ENCODE measurements at places on chromosomes 1 and 21.

DNA sequence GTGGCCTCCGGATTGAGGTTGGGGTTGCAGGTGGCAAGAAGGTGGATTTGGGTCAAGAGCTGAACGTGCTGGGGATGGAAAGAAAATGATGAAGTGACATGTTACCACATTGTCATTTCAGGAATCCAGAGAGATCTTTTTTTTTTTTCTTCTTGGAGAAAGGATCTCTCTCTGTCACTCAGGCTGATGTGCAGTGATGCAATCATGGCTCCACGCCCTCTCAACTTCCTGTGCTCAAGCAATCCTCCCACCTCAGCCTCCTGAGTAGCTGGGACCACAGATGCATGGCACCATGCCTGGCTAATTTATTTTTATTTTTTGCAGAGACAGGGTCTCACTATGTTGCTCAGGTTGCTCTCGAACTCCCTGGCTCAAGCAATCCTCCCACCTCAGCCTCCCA lies 80.6 kb downstream of the GON4L start:
- DNase-seq: no peak

- DNase-seq: no peak
These were observed 9.0 kb downstream of the COL18A1 start for GRCh38 chr21:45413922-45414321.

DNA sequence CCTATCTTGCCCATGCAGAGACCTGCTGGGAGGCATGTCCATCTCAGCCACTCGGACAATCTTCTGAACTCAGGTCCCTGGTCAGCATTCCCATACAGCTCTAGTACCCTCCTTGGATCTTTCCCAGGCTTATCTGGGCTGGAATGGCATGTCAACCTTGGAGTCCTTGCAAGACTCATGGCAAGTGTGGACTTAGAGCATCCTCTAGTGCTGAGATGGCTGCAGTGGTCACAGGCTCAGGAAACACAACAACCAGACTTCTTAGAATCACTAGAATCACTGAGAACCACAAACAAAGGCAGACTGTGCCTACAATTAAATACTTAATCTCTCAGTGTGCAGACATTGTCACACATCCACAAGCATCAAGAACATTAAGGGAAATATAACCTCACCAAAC lies 73.1 kb upstream of the TSHB start:
- DNase-seq: no peak

DNA sequence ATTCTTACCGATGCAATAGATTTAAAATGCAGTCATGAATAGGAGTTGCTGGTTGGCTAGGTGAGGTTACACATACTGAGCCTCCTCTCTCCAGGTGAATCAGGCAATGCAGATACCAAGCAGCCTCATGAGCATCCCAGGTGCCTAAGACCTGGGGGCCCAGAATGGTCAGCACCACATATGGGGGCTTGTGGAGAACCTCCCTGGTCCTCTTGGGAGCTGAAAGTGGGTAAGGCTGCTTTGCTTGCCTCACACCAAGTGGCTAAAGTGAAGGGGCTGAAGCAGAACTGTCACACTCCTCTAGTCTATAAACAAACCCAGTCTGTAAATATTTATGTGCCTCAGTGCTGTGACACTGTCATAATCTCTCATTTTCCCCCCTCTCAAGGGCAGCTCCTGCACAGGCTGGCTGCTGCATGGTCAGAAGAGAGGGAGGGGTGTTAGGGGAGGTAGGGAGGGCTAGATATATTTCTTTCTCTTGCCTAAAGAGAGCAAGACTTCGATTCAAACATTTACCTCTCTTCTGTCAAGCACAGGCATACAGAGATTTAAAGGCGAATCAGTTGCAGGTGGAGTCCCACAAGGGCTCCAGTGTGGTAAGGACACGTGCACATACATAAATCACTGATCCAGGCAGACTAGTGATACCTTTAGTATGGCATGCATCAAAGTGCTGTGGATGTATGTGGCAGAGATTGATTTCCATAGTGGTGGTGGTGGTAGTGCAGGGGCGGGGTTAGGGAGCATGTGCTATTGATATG lies 157.9 kb upstream of the TNR start:
- no peak for DNase-seq

DNA sequence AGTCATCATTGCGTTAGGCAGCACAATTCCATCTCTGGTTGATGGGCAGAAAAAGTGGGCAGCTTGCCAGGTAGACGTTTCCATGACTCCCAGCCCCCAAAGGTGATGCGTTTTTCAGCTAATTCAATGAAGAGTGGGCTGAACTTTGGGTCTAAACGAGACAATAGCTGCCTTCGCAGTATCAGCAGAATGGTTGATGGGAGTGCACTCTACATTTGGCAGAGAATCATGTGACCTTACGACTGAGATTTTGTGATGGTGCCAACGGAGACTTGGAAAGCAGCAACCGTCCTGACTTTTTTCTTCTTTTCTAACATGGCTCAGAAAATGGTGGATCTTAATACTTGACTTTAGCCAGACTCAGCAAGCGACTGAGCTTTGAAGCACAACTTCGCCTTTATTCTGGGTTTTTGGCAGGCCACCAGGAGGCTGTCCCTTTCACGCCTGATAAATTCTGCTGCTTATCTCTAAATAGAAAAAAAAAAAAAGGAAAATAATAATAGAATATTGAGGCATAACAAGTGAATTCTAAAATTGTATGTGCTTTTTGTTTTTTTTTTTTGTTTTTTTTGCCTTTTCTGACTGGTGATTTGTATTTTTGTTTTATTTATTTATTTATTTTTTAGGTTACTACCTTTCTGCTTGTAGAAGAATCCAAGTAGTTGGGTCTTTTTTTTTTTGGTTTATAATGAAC lies 804.8 kb downstream of the USP25 start:
- DNase-seq: no peak

GRCh38 chr1:94754095-94754494 lies 66.1 kb upstream of the SLC44A3 start:
- no peak for DNase-seq

- DNase-seq: no peak
These were observed 137.6 kb downstream of the GPATCH2 start for GRCh38 chr1:217493290-217493689.

DNA sequence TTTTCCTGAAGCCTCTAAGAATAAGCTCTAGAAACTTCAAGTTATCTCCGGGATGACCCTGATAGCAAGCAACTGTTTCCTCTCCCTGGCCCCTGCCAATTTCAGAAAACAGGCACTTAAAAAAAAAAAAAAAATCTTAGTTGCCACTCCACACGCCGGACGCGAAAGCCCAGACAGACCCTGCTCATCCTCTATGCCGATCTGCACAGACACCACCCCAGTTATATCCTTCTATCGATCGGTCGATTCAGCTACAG lies 1.7 kb downstream of the ANP32E start:
- DNase-seq: no peak

DNA sequence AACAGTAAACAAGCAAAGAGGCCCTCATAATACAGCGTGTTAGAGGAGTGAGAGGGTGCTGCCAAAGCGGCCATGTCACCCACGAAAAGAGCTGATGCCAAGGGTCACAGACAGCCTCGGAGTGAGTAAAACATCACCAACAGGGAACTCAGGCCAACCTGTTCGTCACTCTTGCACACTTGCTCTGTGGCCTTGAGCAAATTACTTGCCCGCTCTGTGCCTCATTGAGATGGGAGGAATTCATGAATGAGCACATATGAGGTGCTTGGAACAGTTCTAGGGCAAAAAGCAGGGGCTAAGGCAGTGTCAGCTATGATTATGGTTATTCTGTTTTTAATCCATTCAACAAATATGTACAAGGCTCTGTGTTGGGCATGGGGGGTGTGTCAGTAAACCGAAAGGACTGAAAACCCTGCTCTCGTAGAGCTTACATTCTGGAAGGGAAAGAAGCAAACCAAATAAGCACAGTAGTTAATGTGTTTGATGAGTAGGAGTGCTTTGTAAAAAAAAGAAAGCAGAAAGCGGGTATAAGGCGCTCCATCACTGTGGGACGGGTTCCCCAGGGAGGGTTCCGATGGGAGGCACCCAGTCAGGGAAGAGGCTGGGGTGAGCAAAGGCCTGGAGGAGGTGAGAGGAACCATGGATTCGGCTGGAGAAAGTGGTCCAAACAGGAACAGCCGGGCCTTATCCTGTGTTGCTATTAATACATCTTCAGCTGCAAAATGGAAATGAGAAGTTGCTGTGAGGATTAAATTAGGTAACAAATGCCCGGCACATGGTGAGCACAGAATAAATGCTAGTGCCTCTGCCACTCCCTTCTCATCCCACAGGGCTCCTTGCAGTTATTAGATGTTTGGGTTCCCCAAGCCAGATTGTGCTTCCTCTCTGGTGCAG lies 39.5 kb upstream of the RD3 start:
- DNase-seq: no peak

GRCh38 chr1:78474092-78474491 lies 16.7 kb upstream of the PTGFR start:
- DNase-seq: no peak

GRCh38 chr1:40421431-40422384 lies 28.6 kb upstream of the ZFP69B start:
- DNase-seq: no peak

DNA sequence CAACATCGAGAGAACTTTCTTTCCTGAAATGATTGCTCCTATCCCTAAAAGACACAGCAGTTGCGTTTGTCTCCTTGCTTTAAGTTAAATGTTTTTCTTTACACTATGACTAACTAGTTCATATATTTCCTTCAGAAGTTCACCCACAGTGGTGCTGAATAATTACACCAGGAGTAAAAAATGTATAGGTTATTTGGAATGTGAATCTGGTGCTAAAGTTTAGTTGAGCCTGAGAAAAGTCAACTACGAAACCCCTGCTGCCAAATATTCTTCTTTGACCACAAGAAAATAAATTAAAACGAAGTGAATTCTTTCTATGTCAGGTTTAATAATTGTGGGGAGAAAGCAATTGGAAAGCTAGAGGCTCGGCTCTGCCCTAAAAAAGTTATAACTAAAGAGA lies 52.8 kb downstream of the C4BPA start:
- no peak for DNase-seq

DNA sequence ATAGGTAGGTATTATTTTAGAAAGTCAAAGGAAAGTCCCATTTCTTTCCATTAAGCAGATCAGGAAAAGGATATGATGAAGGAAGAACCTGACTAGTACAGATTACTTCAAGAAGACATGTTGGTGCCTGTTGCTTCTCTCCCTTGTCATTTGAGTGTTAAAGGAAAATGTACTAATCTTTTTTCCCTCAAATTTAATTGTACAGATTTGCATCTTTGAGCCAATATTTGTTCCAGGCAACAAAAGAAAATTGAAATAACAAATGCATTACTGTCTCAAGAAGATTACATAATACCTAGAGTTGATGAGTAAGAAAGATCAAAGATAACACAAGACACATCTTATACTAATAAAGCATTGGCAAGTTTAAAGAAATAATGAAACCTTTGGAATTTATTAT lies 566.9 kb upstream of the ZP4 start:
- no peak for DNase-seq

GRCh38 chr1:201378804-201379203 lies 1.3 kb upstream of the TNNT2 start:
- no peak for DNase-seq

- no peak for DNase-seq
These were observed 15.2 kb downstream of the PLA2G2F start for GRCh38 chr1:20154301-20154831.

DNA sequence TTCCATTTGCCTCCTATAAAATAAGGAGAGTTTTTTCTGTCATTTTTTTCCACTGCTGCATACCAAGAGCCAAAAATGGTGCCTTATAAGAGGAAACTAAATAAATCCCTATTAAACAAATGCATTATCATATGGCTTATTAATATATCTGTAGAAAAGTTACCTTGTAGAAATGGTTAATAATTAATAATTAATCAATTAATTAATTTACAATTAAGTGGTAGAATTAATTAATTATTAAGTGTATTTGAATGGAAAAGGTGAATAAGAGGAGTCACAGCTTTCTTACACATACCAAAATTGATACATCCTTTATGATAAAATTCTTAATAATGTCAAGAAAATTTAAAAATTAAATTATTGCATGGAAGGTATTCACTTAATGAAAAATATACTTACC lies 35.6 kb upstream of the RGS18 start:
- no peak for DNase-seq

- no peak for DNase-seq
These were observed at the start of gene SELP for GRCh38 chr1:169630006-169630405. Gene SELP, minus strand, starts transcription at chr1:169630124. Its CDS starts 50 bp downstream, at chr1:169630074.

Data from T-cell (primary cell).